ENCODE measurements at places on chromosomes 16 and 17.
A peak's percentile ranks its signal among the peaks of the same experiment; 100 is the strongest.

GRCh38 chr17:72090108-72090507 lies 30.7 kb upstream of the SOX9 start:
- peak; percentile 61 for DNase-seq

GRCh38 chr16:3689731-3690130 lies 27.6 kb downstream of the TRAP1 start:
- no peak for DNase-seq

- peak; percentile 65 for DNase-seq
Observed at GRCh38 chr17:70144260-70144846, 25.0 kb upstream of the KCNJ2 start.

DNA sequence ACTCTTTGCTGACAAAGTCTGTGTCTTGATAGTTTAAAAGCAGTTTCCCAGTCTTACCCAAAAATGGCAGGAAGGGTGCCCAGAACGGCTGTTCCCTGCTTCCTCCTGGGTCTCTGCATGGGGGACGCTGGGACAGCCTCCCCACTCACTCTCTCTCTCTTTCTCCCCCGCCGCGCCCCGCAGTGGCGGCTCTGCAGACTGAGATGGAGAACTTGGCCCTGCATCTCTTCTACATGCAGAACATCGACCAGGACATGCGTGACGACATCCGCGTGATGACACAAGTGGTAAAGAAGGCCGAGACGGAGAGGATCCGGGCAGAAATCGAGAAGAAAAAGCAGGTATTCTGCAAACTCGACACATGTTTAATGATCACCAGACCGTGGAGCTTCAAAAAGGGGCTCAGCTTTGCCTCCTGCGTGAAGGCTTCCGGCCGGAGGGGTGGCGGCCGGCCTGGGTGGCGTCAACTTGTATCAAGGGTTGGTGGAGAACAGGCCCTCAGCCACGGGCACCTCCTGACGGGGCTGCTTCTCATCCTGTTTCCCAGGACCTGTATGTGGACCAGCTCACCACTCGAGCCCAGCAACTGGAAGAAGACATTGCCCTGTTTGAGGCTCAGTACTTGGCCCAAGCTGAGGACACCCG lies 22.0 kb downstream of the CCDC40 start:
- DNase-seq: no peak

GRCh38 chr16:30041841-30042240 lies 10.8 kb upstream of the TLCD3B start:
- no peak for DNase-seq

- DNase-seq: no peak
Observed at GRCh38 chr16:89050868-89051311, 42.8 kb upstream of the ACSF3 start.

DNA sequence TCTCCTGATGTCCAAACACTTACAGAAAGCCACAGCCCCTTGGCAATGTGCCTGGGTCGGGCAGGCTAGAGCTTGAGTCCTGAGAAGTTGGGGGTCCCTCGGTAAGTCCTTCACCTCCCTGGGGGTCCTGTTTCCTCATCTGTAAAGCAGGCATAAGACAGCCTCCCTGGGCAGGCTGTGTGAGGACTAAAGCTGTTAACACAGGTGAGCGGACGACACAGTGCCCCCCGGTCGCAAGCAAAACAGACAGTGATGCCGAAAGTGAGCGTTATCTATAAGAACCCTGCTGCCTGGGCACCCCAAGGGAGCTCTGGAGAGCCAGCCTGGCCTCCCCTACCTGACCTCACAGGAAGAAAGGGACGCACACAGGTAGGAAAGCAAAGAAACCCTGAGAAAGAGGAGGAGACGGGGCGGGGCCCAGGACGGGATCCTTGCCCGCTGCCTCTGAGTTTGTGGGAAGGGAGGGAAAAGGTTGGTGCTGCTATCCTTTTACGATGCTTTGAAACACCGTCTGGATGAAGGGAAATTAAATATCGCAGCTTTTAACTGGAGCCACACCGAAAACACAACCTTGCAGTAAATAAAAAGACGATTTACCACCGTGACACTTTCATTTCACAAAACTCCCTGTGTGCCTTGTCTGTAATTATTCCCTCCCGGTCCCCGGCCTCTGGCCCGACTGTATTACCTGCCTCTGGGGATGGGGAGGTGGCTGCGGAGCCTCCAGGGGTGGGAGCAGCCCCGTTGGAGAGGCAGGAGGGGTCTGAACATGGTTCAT lies 67.1 kb downstream of the ENGASE start:
- DNase-seq: no peak

- DNase-seq: peak; percentile 4
Observed at GRCh38 chr16:47204736-47205504, 61.2 kb upstream of the NETO2 start.

- DNase-seq: no peak
Observed at GRCh38 chr16:8047736-8048135, 542.6 kb downstream of the TMEM114 start.

GRCh38 chr17:76909971-76910760 lies 42.0 kb downstream of the MGAT5B start:
- peak; percentile 78 for DNase-seq

- peak; percentile 31 for DNase-seq
Observed at GRCh38 chr17:67132366-67132765, 88.0 kb downstream of the CACNG1 start.

DNA sequence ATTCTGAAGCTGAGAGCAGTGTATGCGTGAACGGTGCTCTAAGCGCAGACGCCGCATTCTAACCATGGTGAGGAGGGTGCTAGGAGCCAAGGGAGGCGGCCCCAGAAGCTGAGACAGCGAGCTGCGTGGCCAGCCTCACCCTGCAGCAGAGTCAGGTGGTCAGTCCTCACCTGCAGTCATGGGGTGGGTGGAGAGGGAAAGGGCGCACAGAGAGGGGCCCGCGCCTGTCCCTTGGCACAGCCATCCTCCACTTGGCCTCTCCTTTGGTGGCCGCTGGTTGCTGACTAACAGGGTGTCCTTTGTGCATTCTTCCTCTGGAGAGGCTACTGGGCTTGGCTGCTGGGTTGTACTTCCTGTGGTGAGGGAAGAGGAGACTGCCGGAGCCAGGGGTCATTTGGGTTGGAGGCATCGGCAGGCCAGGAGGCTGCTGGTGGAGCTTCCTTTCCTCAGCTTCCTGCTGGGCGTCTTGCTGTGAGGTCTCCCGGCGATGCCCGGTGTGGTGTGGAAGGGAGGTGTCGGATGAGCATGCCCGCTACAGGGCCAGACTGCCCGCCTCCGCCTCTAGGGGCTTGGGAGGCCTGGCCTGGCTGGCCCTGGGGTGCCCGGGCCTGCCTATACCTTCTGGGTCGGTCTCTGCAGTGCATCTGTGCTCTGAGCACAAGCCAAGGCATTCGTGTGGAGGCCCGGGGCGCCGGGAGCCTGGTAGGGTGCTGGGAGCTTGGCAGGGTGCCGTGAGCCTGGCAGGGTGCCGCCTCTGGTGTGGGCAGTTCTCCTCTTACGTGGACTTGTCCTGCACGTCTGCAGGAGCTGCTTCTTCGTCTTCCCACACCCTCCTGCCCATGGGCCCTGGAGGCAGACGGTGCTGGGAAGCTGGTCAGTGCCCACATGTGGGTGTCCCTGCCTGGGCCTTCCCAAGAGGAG lies 17.4 kb downstream of the RNF213 start:
- DNase-seq: no peak
